ENCODE measurements at places on chromosomes 1 and 21.

DNA sequence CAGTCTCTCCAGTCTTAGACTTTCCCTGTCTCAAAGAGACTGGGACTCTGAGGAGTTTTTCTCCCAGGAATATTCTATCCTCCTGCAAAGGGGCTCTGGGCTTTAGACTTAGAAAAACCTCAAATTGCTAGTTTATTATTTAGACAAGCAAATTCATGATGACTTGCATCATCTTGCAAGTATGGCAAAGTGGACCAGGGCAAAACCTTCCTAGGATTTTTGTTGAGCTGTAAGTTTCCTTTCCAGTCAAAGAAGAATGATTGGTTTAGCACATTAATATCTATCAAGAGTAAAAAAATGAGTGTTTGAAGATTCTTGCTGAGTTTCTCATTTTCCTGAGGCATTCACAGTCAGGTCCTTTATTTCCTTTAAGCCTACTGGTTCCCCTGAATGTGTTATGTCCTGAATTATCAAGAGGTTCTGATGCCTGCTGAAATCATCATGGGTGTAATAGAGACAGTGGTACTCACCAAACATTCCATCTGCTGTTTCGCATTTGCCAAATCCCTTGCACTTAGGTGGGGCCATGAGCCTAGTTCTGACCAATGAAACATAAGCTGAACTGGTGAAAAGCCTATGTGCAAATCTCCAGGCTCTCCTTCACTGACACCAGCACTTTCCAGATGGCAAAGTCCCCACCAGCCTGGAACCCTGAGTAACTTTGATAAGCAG is 25.2 kb upstream of the SPAG17 start:
- DNase-seq = no peak

GRCh38 chr1:59367301-59368007 is 70.6 kb downstream of the FGGY start:
- DNase-seq = peak; percentile 73

DNA sequence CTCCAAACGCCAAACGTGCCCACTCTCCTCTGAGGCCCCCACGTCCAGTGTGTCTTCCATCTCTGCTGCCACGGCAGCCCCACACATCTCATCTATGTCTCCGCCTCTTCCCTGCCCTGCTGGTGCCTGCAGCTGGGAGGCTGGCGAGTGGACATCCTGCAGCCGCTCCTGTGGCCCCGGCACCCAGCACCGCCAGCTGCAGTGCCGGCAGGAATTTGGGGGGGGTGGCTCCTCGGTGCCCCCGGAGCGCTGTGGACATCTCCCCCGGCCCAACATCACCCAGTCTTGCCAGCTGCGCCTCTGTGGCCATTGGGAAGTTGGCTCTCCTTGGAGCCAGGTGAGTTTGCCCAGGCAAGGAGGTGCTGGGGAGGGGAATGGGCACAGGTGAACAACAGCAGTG is 8.6 kb downstream of the ADAMTSL4 start:
- DNase-seq = no peak

GRCh38 chr1:100009458-100009857 is 39.7 kb downstream of the SLC35A3 start:
- no peak for DNase-seq

- no peak for DNase-seq
Observed at GRCh38 chr1:229119161-229119560, 151.8 kb upstream of the RAB4A start.

GRCh38 chr21:35048183-35048601 is 910 bp downstream of the RUNX1 start:
- DNase-seq = peak; percentile 29

DNA sequence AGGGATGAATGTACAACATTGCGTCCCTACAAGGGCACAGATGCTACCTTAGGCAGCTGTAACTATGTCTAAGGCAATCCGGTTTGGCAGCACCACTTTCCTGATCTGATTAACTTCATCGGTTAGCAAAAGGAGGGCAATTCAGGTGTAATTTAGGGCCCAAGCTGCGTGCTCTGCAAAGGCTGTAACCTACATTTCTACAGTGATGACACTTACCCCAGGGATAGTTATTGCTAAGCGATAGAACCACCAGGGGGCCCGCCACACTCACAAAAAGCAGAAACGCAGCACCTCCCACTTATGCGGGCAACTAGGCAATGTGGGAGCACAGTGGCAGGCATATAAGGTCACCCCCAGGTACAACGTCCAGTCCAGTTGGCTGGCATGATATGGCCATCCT is 113.5 kb downstream of the GDAP2 start:
- no peak for DNase-seq

DNA sequence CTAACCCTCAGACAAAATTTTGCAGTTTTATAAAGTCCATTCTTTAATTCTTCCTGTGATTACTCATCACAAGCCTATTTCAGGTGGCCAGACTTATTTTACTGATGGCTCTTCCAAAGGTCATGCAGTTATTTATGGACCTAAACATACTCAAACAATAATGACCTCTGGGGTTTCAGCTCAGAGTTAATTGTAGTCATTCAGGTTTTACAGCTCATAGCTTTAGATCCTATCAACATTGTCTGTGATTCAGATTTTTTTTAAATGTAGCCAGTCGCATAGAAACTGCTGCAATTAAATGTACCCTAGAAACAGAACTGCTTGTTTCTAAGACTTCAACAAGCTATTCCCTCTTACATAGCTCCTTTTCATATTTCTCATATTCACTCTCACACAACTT is 270.8 kb downstream of the COL11A1 start:
- no peak for DNase-seq

DNA sequence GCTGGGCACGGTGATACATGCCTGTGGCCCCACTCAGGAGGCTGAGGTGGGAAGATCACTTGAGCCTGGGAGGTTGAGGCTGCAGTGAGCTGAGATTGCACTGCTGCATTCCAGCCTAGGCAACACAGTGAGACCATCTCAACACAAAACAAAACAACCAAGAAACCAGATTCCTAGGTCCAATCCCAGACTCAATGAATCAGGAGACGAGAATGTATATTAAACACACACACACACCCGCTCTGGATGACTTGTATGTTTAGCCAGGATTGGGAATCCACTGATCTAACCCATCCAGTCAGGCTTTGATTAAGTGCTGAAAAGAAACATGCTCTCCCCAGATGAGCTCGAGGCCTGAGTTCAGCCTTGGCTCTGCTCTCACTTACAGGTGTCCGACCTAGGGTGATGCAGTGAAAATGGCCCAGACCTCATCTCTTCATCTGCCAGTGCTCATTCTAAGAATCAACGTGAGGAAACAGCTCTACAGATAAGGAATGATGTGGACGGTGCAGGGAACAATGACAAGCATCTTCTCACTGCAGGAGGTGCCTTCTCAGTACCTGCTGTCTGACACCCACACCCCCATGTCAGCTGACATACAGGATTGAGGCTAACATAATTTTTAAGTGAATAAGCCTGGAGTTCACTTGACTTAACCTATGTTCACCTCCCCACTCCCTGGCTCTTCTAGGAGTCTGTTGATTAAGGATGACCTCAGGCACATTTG is 15.3 kb upstream of the SRSF4 start:
- no peak for DNase-seq

GRCh38 chr1:221708987-221709386 is 32.9 kb downstream of the DUSP10 start:
- DNase-seq = peak; percentile 81

- DNase-seq = no peak
Observed at GRCh38 chr1:51957618-51958017, 32.9 kb downstream of the RAB3B start.

DNA sequence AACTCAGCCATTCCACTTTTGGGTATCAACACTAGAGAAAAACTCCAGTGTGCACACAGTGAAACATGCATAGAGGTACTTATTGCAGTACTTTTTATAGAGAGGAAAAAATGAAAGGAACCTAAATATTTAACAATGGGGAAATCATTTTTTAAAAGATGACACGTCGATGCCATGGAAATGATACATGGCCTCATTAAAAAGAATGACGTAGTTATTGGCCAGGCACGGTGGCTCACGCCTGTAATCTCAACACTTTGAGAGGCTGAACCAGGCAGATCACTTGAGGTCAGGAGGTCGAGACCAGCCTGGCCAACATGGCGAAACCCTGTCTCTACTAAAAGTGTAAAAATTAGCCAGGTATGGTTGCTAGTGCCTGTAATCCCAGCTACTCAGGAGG is 42.5 kb downstream of the MATN1 start:
- no peak for DNase-seq

DNA sequence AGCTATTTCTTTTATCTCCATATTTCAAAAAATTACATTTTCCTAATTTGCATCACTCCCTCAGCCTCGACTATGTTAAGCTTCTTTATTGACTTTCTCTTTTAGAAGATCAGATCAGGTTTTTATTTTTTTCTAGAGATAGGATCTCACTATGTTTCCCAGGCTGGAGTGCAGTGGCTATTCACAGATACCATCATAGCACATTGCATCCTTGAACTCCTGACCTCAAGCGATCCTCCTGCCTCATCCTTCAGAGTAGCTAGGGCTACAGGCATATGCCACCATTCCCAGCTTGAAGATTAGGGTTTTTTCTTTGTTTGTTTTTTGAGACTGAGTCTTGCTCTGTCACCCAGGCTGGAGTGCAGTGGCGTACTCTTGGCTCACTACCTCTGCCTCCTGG is 20.1 kb downstream of the UCK2 start:
- DNase-seq = no peak

DNA sequence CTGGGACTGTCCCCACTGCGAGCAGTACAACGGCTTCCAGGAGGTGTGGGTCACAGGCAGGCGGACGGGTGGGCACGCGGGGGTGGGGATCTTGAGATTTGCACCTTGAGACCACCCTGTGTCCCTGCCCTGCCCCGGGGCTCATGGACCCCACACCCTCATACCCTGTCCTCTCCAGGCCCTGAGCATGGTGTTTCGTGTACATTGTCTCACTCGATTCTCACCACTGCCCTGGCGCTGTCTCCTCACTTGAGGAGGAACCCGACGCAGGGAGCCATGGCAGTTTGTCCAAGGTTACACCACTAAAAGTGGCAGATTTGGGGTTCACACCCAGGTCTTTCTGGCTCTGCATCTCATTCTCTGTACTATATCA is 7.2 kb downstream of the TMEM201 start:
- DNase-seq = no peak

GRCh38 chr1:27397749-27398148 is 5.3 kb downstream of the GPR3 start:
- no peak for DNase-seq

GRCh38 chr1:29384496-29385015 is 148.2 kb downstream of the PTPRU start:
- DNase-seq = no peak

- DNase-seq = no peak
Observed at GRCh38 chr1:151289991-151290708, 8.1 kb downstream of the ZNF687 start.

- no peak for DNase-seq
Observed at GRCh38 chr21:16372586-16372985, 642.8 kb downstream of the USP25 start.

- DNase-seq = no peak
Observed at GRCh38 chr21:33940881-33941245, 25.3 kb upstream of the ATP5PO start.

- no peak for DNase-seq
Observed at GRCh38 chr1:37575692-37576091, 19.0 kb downstream of the DNALI1 start.

GRCh38 chr1:181251001-181251712 is 162.7 kb downstream of the IER5 start:
- DNase-seq = no peak

- peak; percentile 17 for DNase-seq
Observed at GRCh38 chr1:27235827-27236226, 1.4 kb downstream of the WDTC1 start.

DNA sequence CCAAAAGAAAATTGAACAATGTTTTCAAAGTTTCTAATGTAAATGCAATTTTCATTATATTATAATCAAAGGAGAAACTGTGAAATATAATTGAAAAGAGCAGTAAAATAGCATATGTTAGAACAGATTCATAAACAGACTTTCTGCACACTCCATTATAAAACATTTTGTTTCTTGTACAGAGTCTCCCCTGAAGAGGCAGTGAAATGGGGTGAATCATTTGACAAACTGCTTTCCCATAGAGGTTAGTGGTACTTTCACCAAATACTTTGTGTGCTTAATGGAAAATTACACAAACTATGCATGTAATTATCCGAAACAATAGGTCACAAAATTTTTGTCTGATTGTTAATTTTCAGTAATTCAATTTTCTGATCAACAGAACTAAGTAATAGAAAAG is 1.9 kb downstream of the RGS18 start:
- no peak for DNase-seq

DNA sequence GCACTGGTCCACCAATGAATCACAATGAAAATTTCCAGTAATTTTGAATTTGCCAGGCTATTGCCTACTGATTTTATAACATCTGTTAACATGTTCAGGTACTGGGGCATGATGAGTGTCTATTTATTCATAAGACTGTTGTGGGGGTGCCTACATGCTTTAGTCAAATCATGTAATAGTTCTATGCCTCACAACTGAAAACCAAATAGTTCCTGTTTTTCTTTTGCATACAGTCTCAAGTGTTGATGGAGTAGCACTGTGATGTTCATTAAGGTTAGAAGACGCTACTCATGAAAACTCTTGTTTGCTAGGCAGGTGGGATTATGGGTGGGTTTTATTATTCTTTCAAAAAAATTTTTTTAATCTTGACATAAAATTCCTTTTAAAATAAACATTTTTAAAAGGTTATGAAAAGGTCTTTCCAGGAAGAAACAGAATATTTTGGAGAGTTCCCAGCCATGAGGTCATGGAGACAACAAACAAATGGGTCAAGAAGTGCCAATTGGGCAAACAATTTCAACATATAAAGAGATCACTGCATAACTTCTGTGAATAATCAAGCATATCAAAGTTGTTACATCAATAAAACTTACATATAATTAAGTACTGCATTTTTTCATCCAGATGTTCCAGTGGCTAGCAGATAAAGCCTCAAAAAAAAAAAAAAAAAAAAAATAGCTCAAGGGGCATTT is 40.2 kb upstream of the NHLH2 start:
- no peak for DNase-seq

DNA sequence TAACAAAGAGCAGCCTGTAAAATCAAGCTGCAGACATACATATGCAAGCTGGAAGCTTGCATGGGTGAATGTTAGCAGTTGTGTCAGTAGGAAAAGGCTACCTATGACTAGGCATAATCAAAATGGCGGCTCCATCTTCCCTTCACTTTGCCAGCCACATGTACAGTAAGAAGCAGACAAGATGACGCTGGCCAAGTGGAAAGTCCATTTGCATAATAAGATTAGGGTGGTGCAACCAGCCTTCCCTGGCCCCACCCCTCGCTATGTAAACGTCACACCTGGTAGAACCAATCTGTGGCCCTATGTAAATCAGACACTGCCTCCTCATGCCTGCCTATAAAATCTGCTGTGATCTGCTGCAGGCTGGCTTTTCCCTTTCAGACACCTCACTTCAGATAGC is 171.9 kb upstream of the USP25 start:
- DNase-seq = no peak

DNA sequence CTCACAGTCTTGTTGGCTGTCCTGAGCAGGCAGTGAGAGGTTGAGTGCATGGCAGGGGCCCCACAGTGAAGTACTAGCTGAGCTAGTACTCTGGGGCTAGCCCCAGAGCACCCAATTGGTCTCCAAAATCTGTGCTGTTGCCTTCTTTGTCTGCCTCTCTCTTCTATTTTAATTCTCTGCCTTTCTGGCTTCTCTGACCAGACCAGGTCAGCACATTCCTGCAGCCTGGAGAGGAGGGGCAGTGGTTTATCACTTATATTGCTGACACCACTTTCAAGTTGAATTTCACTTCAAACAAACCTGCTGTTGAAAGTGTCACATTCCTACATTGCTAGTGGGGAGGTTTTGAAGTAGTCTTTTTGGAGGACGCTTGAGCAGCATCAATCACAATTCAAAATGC is 628.7 kb downstream of the PTPRU start:
- no peak for DNase-seq

- no peak for DNase-seq
Observed at GRCh38 chr1:148372731-148373130, 110.4 kb downstream of the PPIAL4G start.

GRCh38 chr1:102550729-102551384 is 554.1 kb upstream of the OLFM3 start:
- DNase-seq = no peak
